ENCODE measurements at places on chromosomes 3 and 15. TPM values are rescaled to one million over a fixed set of nuclear protein-coding genes. Genes with fewer than 3 reads are reported as not detected.

The CDHR4 gene
- total RNA-seq, result not detected

DNA sequence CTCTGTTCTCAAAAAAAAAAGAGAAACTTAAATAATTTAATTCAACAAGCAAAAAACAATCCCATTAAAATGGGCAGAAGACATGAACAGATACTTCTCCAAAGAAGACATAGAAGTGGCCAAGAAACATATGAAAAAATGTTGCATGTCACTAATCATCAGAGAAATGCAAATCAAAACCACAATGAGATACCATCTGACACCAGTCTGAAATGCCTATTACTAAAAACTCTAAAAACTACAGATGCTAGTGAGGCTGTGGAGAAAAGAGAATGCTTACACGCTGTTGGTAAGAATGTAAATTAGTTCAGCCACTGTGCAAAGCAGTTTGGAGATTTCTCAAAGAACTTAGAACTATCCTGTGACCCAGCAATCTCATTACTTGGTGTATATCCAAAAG, 382.9 kb downstream of the OTOL1 start:
- DNase-seq, result no peak

The DLG1 gene
- total RNA-seq, result 68.5 TPM

The CACNA1D gene
- total RNA-seq, result 0.45 TPM

- no peak for DNase-seq
Observed at GRCh38 chr15:79849789-79850188, 47.0 kb downstream of the MTHFS start.

The ADIPOQ gene
- 1,676 TPM for total RNA-seq

GRCh38 chr3:182349051-182349450, 444.3 kb upstream of the ATP11B start:
- no peak for DNase-seq

DNA sequence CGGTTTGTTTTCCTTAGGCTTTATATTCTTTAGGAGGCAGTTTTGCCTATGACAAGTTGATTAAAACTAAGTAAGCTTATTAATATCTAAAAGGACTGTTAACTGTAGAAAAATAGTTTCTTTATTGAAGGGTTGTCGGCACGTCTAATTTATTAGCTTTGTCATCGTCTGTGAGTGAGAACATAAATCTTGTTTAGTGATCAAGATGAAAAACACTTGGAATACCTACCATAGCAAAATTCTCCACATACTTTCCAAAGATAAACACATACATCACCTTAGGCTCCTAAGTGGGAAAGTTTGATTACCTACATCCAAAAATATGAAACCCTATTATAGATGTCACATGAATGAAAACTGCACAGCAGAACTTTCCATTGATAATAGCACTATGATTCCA, 139.1 kb upstream of the BNIP2 start:
- DNase-seq, result no peak

DNA sequence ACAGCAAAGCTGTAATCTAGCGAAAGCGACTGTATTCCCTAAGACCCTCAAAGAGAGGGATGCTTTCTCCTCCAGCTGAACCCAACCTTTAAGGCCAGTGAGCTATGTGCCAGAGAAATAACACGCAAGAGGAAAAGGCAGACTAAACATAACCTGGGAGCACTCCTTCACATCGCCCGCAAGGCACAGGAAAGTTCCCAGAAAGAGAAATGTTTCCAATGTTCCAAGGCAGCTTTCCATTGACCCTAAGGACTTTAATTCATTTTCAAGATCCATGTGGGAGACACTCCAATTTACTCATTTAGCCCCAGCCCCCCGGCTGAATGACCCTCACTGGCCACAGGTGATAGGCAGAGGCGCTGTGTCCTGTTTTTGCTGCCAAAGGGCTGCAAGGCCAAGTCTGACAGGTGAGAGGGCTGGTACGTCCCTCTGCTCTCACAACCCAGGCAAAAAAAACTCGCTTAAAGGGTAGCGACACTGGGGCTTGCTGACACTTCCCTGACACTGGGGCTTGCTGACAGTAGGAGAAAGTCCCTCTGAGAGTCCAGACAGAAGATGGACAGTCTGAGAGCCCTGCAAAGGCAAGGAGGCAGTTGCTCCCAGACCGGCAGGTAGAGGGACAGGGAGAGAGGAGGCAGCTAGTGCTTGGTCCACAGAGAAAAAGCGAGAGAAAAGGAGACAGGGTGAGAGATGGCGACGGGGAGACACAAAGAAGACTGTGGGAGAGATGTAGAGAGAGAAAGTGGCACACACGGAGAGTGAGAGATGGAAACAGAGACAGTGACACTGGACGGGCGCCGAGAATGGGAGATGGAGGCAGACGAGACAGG, 702 bp downstream of the ARHGEF3 start:
- DNase-seq, result no peak

The TMCC1 gene
- total RNA-seq, result 41.0 TPM

DNA sequence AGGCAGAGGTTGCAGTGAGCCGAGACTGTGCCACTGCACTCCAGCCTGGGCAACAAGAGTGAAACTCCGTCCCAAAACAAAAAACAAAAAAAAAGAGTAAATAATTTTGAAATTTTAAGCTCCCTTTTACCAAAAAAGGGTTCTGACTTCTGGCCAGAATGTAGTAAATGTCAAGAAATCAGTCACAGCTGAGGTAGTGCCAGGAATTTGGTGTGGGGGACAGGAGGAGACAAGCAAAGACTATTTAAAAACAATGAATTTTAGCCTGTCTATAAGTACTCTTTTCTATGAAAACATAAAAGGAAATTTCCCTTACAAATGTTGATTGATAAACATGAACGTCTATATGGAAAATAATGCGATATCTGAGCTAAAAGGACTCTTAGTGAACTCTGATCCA, 363.7 kb downstream of the FHIT start:
- no peak for DNase-seq

The HIGD2B gene
- not detected for total RNA-seq

- no peak for DNase-seq
Observed at GRCh38 chr3:119585856-119586570, 6.7 kb downstream of the ADPRH start.

GRCh38 chr3:190695225-190695624, 167.3 kb downstream of the GMNC start:
- DNase-seq, result no peak

DNA sequence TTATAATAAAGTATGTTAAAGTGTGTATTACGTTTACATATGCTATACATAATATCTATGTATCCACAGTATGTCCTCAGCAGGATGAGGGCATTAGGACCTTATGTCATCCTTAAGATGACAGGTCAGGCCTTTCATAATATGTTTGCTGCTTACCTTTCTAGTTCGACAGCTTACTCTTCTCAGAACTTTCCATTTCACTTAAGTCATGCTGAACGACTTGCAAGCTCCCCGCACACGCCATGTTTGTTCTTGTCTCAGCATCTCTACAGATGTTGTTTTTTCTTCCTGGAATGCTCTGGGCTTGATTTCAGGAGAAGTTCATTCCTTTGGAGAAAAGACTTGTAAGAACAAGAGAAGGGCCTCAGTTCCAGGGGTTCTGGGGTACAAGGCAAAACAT, 36.0 kb upstream of the PPARG start:
- DNase-seq, result no peak

The NOX5 gene
- 0.19 TPM for total RNA-seq

DNA sequence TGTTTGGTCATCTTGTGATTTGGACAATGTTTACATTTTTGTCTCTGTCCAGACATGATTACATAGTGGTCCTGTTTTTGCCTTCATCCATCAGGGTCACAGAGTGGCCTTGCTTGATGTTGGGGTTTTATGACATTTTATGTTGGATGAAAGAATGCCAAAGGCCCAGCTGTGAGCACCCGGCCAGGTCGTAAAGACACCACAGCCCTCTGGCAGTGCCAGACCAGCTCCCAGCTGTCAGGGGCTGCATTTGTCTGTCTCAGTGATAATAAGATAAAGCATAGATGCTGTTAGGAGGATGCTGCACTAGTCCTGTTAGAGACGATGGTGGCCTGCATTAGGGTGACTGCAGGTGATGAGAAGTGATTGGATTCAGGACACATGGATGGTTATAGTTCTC, 117.5 kb downstream of the FAM174B start:
- no peak for DNase-seq

The TMEM212 gene
- total RNA-seq, result not detected

- DNase-seq, result no peak
Observed at GRCh38 chr3:55607844-55608243, 120.7 kb upstream of the WNT5A start.

- DNase-seq, result no peak
Observed at GRCh38 chr3:34189133-34189532, 390.7 kb downstream of the PDCD6IP start.

GRCh38 chr3:94081884-94082283, 19.0 kb downstream of the NSUN3 start:
- no peak for DNase-seq

DNA sequence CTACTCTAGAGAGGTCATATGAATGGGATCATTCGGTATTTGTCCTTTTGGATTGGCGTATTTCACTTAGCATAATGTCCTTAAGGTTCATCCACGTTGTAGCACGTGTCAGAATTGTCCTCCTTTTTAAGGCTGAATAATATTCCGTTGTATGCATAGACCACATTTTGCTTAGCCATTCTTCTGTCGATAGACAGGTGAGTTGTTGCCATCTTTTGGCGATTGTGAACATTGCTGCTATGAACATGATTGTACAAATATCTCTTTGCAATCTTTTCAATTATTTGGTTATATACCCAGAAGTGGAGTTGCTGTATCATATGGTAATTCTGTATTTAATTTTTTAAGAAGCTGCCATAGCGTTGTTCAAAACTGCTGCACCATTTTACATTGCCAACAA, 52.4 kb upstream of the GOLGA8J start:
- DNase-seq, result no peak

DNA sequence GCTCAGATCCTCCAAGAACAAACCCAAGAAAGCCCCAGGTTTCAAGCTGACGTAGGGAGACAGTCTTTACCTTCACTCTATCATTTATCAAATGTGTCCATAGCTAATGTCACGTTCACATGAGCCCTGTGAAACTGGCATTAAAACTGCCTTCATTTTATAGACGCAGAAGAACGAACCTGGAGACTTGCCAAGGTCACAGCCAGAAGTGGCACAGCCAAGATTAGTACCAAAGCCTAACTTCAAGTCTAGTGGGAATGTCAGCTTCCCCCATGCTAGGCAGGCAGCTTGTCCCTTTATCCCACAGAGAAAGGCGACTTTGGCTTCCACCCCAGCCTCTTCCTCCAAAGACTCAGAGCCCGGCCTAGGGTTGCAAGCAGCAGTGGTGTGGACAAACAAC, 517.2 kb downstream of the SHQ1 start:
- no peak for DNase-seq

The REC114 gene
- not detected for total RNA-seq

The IL16 gene
- 21.8 TPM for total RNA-seq

GRCh38 chr3:12076666-12077065, 72.5 kb downstream of the SYN2 start:
- no peak for DNase-seq

The CAMK2N2 gene
- not detected for total RNA-seq

Measured in mesenteric fat pad (tissue), 1 donor.